HCEC 1CT (cell line): ENCODE measurements at places on chromosomes 4 and X.

- DNase-seq = no peak
These were observed 12.9 kb downstream of the DIPK2B start for GRCh38 chrX:45187731-45188130.

DNA sequence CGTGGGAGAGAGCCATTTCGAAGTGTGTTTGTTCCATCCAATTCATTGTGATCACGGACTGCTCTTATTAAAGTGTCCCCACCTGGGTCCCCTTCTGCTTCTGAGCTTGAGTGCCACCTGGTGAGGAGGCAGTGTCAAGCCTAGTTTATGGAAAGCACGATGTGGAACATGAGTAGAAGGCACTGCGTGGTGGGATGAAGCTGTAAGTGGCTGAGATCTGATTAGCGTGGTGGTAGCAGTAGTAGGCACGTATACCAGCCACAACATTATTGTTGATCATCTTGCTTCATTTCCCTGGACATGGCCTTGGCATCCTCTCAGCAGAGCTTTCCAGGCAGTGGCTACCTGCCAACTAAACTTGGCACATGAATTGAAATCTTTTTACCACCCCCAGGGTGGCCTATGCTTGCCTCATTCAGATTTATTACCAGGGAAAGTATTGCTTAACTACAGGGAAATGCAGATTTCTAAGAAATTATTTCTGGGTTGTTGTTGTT, 46.4 kb downstream of the GPAT3 start:
- DNase-seq = no peak

DNA sequence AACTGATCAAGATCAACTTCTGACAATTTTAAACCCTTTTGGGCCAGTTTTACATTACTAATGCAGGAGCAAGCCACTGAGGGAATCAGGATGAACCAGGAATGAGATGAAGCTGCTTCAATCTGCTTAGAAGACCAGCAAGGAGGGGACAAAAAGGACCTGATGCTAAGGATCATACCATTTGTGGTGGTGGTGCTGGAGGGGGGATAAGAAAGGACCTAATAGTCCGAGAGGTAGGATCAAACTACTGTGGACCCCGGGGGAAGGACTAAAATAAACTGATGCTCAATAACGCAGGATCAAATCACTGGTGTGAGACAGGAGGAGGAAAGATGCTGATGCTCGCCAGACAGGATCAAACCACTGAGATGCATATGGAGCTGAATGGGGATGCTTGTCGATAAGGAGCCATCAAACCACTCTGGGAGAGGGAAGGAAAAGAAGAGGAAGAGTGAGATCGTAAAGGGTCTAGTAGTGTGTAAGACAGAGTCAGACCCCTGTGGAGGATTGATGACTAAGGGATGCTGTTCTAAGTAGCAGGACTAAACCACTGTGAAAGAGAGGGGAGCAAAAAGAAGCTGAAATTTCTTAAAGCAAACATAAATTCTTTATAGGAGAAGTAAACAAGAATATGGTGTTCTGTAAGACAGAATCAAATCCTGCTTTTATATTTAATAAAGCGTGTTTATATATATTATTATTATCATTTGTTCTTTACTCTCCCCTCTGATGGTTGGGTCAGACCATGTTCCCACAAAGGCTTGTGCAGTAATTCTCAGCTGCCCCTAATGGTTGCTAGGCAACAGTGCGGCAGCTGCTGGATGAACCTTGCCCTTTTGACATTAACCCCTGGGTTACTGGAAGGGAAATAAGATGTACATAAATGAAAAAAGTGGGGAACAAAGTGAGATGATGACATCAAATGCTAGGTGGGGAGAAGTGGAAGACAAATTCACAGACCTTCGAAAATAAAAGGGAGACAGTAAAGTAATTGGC, 432.5 kb upstream of the FGF16 start:
- DNase-seq = no peak

DNA sequence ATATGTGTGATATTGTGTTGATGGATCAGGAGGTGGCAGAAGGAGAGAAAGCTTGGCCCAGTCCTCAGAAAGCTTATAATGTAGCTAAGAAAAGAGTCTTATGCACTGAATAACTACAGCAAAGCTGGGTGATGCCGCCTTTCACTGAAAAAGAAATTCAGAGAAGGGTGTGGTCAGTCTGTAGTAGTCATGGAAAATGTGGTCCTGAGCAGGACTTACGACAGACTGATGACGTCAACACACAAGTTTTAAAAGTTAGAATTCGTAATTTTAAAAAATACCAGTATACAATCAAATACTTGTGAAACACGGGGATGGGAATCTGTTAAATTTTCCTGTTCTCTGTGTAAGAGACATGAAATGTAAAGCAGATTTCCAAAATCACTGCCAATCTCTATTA, 87.0 kb upstream of the RAPGEF2 start:
- no peak for DNase-seq
